T-helper 2 cell treated with Interferon-gamma antibody and Interleukin-4, amounts not matched to agents 100 ng/mL and 5 ng/mL, for 36 hours (primary cell): ENCODE measurements at places on chromosomes 7 and 10. TPM values are rescaled to one million over a fixed set of nuclear protein-coding genes. Genes with fewer than 3 reads are reported as not detected.

Gene FAM237B
- total RNA-seq: not detected in 2 replicates

Gene ZKSCAN5
- total RNA-seq: 11.4 and 11.6 TPM in 2 replicates

Gene C7orf57
- 0.11 TPM in 1 of 2 replicates, not detected in the other for total RNA-seq

Gene NUPR2
- total RNA-seq: not detected in 2 replicates

Gene CD36
- total RNA-seq: not detected in 2 replicates

Gene CALHM2
- 78.3 and 80.0 TPM in 2 replicates for total RNA-seq

Gene DPYSL4
- total RNA-seq: 11.1 and 11.8 TPM in 2 replicates

Gene GPR15LG
- not detected in 2 replicates for total RNA-seq

Gene PRSS37
- not detected in 2 replicates for total RNA-seq

Gene C10orf62
- total RNA-seq: not detected in 2 replicates

Gene TEX36
- total RNA-seq: not detected in 2 replicates

Gene CYP3A5
- not detected in 2 replicates for total RNA-seq

Gene SLC26A5
- total RNA-seq: not detected in 2 replicates

Gene STEAP4
- total RNA-seq: not detected in 2 replicates

Gene TNS3
- 0.20 TPM in 2 replicates for total RNA-seq

Gene SYT15
- 1.2 TPM in 2 replicates for total RNA-seq

Gene FGFBP3
- 1.1 and 1.3 TPM in 2 replicates for total RNA-seq

Gene MOGAT3
- not detected in 2 replicates for total RNA-seq

Gene CALHM1
- total RNA-seq: 0.25 and 0.27 TPM in 2 replicates

Gene CAV1
- total RNA-seq: not detected in 2 replicates

Gene FAM131B
- total RNA-seq: 0.32 and 0.48 TPM in 2 replicates

Gene BHLHA15
- 0.34 TPM in 1 of 2 replicates, not detected in the other for total RNA-seq

Gene ACTR3C
- 11.0 and 11.7 TPM in 2 replicates for total RNA-seq

Gene ATP6V0A4
- total RNA-seq: not detected in 2 replicates

Gene TRPV5
- total RNA-seq: not detected in 2 replicates

Gene TRIM24
- total RNA-seq: 23.4 and 23.6 TPM in 2 replicates

Gene TEX47
- total RNA-seq: not detected in 2 replicates

Gene CPED1
- total RNA-seq: not detected in 2 replicates

Gene TMEM130
- not detected in 2 replicates for total RNA-seq

Gene CARD11
- 104 and 108 TPM in 2 replicates for total RNA-seq

Gene CRHR2
- not detected in 2 replicates for total RNA-seq

Gene LIPJ
- 0.18 TPM in 1 of 2 replicates, not detected in the other for total RNA-seq
